ENCODE measurements at places on chromosomes 11 and 22.

DNA sequence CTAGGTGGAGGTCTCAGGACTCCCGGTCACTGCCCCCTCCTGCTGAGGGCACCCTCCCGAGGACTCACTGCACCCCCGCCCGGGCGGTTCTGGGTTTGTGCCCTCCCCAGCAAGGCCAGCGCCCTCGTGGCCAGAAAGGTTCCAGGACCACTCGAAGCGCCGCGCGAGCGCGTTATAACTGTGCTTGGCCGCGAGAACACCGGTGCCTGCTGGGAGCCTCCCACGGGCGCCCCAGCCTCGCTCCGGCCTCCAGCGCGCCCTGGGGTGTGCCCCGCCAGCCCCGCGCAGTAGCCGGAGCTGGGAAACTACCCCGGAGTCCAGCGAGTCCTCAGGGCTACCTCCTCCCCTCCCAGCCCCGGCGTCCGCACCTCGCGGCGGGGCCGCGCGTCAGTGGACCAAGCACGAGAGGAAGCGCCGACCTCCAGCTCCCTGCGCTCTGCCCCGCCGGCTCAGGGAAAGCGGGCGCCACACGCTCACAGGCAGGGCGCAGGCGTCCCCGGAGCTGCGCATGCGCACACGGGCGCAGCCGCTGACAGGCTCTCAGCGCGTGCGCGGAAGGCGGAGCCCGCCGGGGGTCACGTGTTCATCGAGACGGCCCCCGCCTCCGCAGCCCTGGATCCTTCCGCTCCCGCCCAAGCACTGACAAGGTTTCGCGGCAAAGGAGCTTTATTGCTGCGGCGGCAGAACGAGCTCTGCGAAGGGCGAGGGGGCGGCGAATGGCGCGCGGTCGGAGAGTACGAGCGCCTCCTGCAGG lies at the start of gene SCO2:
Gene SCO2, minus strand, starts transcription at position 495 of the 754 bp plus-strand sequence. CDS start 1,187 bp downstream, outside the sequence.
- peak; percentile 95 for DNase-seq

- no peak for DNase-seq
These were observed 309.3 kb downstream of the SOX6 start for GRCh38 chr11:16047073-16047472.

DNA sequence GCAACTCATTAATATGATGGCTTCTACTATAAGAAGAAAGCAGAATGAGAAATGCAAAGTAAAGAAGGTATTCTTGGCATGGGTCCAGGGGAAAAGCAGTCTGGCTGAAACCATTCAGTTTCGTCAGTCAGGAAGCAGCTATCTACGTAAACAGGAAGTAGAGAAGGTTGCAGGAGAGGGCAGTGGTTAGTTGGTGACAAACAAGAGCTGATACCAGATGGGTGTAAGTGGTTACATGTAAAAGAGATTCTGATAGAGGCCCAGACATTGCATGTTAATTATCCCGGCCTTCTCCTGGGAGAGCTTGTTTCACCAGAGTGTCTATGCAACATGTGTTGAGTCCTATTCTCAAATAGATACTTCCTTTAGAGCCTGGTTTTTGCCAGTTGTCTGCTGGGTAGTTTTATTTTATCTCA lies 58.4 kb upstream of the PSMA1 start:
- DNase-seq: peak; percentile 52

- no peak for DNase-seq
These were observed 1.7 kb downstream of the APOL5 start for GRCh38 chr22:35719212-35719875.

- no peak for DNase-seq
These were observed 768 bp downstream of the LDHA start for GRCh38 chr11:18394928-18395734.

- no peak for DNase-seq
These were observed 411.9 kb downstream of the SOX6 start for GRCh38 chr11:15944460-15944859.

DNA sequence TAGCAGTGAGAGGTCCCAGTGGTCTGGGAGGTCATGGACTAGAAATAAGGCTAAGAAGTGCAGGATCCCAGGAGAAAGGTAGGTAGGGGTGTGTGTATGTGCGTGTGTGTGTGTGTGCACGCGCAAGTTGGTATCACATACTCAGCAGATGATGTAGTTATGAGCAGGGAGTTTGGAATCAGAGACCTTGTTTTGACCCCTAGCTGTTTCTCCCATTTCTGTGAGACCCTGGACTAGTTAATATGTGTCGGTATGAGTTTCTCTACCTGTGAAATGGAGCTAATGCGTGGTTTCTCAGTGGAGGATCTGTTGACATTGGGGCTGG lies 1.3 kb downstream of the SERPING1 start:
- no peak for DNase-seq

GRCh38 chr11:76589477-76589876 lies 81.1 kb downstream of the LRRC32 start:
- no peak for DNase-seq

DNA sequence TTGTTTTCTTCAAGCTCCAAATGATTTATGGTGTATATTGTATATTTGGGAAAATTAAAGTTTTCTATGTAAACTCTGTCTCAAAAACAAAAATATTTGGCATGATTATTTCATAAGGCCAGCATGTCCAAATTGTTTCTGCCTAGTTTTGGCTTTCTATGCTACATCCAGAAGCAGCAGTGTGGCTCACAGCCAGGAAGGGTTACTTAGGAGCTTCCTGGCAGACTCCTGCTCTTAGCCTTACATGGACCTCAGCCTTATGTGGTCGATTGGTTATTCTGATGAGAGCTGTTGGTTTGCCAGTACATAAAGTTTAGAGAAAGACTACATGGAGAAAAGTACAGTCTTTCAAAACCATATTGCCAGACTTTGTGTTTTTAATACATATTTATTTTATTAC lies 297.7 kb upstream of the FAT3 start:
- no peak for DNase-seq
